ENCODE measurements at places on chromosomes 4 and X.

DNA sequence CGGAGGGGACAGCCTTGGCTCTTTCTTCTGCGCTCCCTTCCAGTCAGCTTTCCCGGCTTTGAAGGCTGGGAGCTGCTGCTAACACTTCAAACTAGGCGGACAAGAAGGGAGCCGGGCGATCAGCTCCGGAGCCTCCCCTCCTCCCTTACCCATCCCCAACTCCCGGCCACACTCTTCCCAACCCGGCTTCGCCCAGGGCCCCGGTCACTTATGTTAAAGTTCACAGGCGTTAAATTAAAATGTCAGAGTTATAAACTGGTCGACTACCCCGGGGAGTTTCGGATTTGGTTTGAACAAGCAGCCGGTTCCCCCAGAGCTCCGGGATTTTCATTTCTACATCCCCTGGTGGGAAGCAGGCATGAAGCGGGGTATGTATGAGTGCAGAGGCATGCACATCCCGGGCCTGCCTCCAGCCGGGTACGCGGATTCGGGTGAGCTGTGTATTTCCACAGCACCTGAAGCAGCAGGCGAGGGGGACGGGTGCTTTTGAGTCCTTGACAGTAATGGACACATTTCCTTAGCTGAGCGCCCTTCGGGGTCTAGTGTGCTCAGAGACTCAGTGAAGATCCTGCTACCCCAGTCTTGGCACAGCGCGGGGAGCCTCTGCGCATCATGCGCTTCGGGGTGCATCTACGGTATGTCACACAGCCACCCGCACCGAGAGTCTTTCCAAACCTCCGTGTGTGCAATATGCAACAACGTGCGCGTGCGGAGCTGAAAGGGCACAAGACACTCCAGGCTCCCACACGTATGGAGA is 880 bp downstream of the UNC5C start:
- peak overlapping the region; percentile 12 for H3K4me3 ChIP-seq
- DNase-seq = no peak
- H3K27me3 ChIP-seq = peaks cover 33% of the 10 kb centered on the region
- H3K4me1 ChIP-seq = no peaks in the 10 kb centered on the region
- H3K27ac ChIP-seq = no peak overlapping the region
- no peaks in the 10 kb centered on the region for H3K36me3 ChIP-seq

- no peak overlapping the region for H3K4me3 ChIP-seq
- H3K4me1 ChIP-seq = no peaks in the 10 kb centered on the region
- no peak for DNase-seq
- no peak overlapping the region for H3K27ac ChIP-seq
- H3K27me3 ChIP-seq = peaks cover 15% of the 10 kb centered on the region
These were observed 42.2 kb downstream of the NDNF start for GRCh38 chr4:121030131-121030530.

DNA sequence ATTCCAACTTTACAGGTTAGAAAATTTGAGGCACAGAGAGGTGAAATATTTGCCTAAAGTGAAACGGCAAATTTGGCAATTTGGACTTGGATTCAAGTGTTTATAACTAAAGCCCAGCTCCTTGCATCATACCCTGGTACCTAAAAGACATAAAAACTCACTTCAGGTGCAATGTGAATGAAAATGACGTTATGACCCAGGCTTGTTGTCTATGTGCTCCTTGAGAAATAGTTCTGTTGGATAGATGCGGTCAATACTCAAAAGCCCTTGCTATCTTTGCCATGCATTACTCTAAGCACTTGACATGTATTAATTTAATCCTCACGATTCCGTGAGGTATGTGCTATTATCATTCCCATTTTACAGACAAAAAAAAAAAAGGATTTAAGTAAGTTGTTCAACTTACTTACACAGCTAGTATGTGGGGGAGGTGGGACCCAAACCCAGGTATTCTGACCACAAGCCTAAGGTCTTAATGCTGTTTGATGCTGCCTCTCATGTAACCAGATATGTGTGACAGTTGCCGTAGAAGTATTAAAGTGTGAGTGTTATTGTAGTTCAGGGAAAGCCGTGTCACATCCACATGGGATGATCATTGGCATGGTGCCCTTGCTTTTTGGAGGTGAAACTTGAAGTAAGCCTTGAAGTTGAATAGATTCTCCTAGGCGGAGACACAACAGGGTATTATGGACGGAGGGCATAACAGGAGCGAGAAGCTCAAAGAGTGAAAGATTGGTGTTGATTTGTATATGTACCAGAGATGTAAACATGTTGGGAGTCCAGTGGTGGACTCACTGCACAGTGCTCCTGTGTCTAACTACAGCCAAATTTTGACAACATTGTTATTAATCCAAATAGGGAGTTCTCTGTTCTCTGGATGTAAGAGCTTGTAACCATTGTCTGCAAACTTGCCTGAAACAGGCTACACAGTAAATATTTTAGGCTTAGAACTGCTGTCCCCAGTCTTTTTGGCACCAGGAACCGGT is 3.1 kb downstream of the SCML1 start:
- DNase-seq = no peak
- no peak overlapping the region for H3K4me3 ChIP-seq
- H3K27me3 ChIP-seq = peaks cover 18% of the 10 kb centered on the region

DNA sequence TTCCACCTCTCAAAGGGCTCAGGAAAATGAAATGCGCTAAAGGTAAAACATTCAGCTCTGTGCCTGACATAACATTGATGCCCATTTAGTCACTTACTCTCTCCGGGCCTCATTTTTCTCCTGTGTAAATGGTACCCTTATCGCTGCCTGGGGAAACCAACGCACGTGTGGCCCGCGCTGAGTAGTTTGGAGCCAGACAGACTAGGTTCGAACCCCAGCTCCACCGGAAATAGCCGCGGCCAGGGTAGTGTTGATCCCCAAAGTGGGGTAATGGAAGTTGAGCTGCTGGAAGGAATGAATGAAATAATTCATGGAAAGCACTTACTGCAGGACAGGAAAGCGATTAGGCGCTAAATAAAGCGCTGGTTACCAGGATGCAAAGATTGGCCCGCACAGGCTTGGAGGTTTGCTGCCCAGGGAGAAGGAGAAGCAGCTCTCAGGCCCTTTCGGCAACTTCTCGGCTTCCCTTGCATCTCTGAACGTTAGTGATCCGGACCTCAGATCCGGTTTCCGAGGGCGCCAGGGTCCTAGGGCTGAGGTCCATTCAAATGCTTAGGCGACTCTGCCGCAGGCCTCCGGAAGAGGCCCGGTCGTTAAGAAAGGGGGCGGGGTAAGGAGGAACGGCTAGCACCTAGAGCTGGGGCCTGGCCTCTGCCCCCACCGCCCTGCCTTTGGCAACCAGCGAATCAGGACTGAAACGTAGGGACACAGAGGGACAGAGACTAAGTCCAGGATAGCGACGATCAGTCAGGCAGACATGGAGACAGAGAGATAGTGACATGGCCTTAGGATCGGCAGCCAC is 13.3 kb downstream of the NKX3-2 start:
- H3K36me3 ChIP-seq = peaks cover 24% of the 10 kb centered on the region
- no peak overlapping the region for H3K27ac ChIP-seq
- peaks cover 24% of the 10 kb centered on the region for H3K4me1 ChIP-seq
- no peak for DNase-seq
- no peak overlapping the region for H3K4me3 ChIP-seq

DNA sequence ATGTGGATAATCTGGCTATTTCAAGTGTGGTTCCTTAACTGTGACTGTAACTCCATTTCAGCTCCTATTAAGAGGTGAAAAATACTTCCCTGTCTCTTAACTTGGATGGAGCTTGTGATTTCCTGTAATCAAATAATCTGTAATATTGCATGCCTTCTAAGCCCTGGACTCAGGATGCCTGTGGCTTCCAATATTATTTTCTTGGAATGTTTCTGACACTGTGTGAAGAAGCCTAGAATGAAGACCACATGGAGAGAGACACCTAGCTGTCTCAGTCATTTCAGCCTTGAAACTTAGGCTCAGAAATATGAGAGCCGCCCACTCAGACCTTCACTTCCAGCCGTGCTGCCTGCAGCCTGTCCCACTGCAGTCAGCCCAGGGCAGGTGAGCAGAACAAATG is 544.3 kb downstream of the TRIML1 start:
- H3K27me3 ChIP-seq = no peaks in the 10 kb centered on the region
- no peaks in the 10 kb centered on the region for H3K4me1 ChIP-seq
- H3K36me3 ChIP-seq = no peaks in the 10 kb centered on the region
- H3K4me3 ChIP-seq = no peak overlapping the region

All from effector memory CD8-positive, alpha-beta T cell (primary cell).